ENCODE measurements at places on chromosomes 6 and 20.

GRCh38 chr6:136791296-136792094 lies 782 bp downstream of the MAP3K5 start:
- peak; percentile 60 for DNase-seq

GRCh38 chr6:41732149-41732548 lies 3.3 kb downstream of the TFEB start:
- DNase-seq, result no peak

DNA sequence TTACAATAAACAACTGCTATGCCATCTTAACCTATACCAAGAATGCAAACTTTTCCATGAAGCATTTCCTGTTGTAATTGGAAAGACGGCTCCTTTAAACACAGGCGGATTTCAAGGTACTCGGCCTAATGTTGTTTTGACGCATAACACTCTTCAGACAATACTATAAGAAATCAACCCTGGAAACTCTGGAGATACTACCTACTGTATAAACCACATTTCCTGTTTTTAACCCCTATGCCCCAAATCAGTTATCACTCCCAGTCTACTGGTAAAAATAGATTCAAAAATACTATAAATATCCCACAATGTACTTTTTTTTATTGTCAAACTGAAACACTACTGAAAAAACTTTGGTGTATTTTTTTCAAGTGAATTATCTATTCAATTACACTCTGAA lies 118.1 kb downstream of the IRF4 start:
- DNase-seq, result no peak

- DNase-seq, result no peak
Observed at GRCh38 chr20:57310821-57311514, 18.6 kb upstream of the SPO11 start.

DNA sequence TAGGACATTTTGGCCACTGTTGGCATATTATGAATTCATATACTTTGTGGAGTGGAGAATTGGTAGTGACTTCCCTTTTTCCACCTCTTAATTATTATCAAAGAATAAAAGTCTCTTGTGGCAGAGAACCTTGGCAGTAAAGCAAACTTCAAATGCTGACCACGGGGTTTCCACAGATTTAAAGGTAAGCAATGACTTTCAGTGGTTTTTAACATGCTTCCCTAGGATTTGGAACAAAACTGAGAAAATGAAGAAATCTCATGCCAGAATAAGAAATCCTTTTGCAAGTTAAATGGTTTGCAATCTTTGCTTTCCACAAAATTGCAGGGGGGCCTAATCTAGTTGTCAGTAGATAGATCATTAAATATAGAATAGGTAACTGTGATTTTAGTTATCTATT lies 2.0 kb upstream of the SDC4 start:
- no peak for DNase-seq

DNA sequence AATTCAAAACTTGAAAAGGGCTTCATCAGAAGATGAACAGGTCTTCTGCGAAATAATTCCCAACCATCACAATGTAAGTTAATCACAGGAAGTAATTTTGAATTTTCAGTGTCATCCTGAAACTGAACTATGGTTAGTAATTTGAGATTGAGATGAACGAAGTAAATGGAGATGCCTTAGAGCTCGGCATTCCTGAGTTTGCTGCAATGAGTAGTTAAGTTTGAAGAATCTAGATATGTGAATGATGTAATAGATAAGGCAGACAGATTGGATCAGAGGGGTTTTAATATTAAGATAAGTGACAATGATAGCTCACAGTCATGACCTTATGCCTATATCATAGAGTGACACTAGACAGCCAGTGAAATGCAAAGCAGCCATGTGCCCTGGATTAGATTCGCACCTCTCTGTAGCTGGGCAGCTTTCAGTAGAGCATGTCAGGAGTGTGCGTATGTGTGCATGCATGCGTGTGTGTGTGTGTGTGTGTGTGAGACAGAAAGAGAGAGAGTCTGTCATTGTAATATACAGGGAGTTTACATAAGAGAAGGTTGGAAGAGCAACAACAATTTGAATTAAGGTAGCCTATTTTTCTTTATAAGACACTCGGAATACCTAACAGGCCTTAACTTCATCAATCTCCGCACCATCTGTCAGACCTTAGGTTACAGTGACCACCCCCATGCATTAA lies 233.0 kb downstream of the GMPR start:
- DNase-seq, result peak; percentile 31

GRCh38 chr6:70380252-70380651 lies 33.1 kb upstream of the FAM135A start:
- no peak for DNase-seq

GRCh38 chr6:1761477-1761877 lies 151.8 kb downstream of the FOXC1 start:
- no peak for DNase-seq

- no peak for DNase-seq
Observed at GRCh38 chr20:33649201-33649681, 12.9 kb upstream of the C20orf144 start.

DNA sequence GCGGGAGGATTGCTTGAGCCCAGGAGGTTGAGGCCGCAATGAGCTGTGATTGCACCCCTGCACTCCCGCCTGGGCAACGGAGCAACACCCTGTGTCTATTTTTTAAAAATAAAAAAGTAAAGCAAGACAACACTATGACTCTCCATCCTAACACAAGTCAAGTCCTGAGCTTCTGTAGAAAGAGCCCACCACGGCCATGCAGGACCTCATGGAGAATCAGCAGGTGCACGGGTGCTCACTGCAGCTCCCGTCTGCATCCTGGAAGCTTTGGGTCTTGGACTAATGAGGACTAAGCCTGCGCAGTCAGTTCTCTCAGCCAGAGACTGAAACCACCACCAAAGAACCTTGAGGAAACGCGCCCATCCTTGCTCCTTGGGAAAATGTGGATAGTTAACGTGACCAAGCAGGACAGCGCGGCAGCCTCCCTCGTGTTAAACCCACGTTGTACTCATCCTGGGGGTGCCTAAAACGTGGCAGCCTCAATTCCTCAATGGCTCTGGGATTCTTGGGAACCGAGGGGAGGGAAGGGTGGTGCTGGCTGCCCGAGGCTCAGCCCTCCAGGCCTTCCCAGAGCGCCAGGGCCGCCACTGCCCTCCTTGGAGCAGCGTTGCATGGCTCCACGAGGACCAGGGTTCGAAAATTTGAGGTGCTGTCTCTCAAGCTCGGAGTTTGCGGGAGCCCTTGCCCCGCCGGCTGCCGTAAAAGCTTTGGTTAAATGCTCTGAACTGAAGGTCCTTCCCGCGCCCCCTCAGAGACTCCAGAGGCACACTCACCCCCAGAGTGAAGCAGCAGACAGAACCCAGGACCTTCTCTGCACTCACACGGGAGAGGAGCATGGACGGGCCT lies 29.0 kb downstream of the DLL1 start:
- DNase-seq, result no peak

DNA sequence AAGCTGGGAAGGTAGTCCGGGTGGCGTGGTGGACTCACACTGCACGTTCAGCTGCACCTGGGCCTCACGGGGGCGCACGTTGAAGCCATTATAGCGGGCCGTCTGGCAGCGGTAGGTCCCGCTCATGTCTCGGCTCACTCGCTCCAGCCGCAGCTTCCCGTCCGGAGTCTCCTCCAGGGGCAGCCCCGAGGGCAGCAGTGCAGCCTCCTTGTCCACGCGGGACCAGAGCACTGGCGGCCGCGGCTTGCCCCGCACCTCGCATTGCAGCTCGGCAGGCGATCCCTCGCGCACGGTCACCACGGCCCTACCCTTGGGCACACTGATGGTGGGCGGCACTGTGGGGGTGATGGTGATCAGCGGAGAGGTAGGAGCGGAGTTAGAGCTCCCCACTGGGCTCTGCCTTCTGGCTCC lies 47.6 kb downstream of the MDGA1 start:
- no peak for DNase-seq

DNA sequence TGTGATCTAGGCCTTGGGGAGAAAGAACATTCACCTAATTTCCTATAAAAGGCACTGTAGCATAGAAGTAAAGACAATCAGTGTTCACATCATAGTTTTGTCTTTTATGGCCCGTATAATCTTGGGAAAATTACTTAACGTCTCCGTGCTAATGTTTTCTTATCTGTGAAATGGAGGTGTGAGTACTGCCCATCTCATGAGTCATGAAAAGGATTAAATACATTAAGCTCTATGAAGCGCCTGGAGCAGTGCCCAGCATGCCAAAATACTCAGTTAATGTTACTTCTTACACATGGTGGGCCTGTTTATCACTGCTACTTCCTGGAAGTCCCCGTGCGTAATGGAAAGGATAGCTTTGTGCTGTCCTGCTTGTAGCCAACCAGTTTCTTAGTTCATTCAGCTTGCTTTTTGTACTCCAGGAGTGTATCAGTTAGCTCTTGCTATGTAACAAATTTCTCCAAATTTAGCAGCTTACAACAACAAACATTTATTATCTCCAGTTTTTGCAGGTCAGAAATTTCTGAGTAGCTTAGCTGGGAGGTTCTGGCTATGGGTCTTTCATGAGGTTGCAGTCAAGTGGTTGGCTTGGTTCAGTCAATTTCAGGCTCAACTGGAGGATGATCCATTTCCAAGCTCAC lies 103.6 kb upstream of the BMP2 start:
- no peak for DNase-seq

- no peak for DNase-seq
Observed at GRCh38 chr6:32105433-32105832, 3.7 kb downstream of the TNXB start.

- no peak for DNase-seq
Observed at GRCh38 chr6:118558464-118559217, 10.5 kb downstream of the PLN start.

DNA sequence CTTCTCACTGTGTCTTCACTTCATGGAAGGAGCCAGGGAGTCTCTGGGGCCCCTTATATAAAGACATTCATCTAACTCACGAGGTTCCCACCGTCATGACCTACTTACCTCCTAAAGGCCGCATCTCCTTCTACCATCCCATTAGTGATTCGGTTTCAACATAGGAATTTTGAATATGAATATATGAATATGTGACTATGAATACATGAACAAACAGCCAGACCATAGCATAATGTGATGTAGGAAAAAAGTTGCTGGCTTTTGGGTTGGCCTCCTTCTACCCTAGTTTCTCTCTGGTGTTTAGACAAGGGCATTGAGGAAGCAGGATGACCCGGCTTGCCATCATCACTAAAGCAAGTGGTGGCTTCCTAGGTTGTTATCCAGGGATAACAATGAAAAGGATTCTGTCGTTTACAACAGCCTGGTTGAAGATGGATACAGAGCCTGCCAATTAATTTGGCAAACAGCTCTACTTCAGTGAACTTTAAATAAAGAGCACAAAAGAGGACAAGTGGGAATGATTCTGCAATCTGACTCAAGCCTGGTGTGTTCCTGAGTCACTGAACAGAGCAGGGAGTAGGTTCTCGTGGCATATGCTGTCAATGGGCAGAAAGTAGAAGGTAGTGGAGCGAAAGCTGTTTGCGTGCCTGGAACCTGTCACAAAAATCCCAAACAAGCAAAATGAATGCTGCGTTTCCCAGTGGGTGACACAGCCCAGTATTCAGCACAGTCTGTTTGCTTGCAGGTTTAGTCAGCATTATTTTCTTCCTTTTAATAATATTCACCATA lies 44.0 kb upstream of the DOK5 start:
- DNase-seq, result no peak

DNA sequence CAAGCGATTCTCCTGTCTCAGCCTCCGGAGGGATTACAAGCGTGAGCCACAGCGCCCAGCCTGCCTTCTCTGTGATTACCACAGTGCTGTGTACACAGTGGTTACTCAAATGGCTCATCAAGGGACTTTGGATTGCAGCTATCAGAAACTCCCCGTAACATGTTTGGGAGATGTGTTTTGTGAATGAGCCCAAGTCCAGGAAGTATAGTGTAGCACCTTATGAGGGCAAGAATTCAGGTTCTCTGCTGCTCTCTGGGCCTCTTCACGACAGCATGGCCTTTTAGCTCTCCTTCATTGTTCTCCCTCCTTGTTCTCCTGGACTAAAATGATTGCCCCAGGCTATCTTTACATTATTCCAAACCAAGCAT lies 34.1 kb upstream of the RPL7L1 start:
- no peak for DNase-seq

- DNase-seq, result no peak
Observed at GRCh38 chr20:62779417-62779685, 16.9 kb upstream of the MRGBP start.

DNA sequence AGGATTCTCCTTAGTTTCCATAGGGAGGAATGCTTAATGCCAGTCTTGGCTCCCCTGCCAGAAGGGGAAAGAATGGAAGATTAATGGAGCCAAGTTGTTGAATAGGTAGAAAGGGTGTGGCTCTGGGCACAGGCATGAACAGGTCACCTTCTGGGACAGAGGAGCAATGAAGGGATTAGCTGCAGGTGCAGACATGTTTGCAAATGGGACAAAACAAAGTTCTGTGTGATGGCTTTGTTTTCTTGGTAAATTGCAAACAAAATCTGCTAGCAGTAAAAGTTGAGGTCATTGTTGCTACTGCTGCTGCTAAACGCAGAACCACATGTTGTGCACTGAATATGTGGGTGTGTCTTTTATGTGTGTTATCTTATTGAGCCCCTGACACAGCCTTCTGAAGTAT lies 93.3 kb downstream of the PERP start:
- no peak for DNase-seq

Measured in activated naive CD4-positive, alpha-beta T cell treated with Interleukin-2 at 50 U/mL for 16 hours (primary cell).